A549 (cell line): ENCODE measurements at places on chromosomes 1 and 21. TPM values are rescaled to one million over a fixed set of nuclear protein-coding genes. Genes with fewer than 3 reads are reported as not detected.

The MRPL55 gene
- 74.2 to 80.0 TPM (median 75.6 TPM) in 3 replicates for polyA plus RNA-seq

GRCh38 chr1:69513601-69514000 is 54.1 kb upstream of the LRRC7 start:
- no peak for DNase-seq

- DNase-seq, result no peak
These were observed 55.0 kb downstream of the TRAF5 start for GRCh38 chr1:211381481-211382181.

- DNase-seq, result no peak
These were observed 47.5 kb upstream of the TDRD10 start for GRCh38 chr1:154454386-154455120.

GRCh38 chr1:119790451-119791198 is 20.6 kb downstream of the REG4 start:
- no peak for DNase-seq

DNA sequence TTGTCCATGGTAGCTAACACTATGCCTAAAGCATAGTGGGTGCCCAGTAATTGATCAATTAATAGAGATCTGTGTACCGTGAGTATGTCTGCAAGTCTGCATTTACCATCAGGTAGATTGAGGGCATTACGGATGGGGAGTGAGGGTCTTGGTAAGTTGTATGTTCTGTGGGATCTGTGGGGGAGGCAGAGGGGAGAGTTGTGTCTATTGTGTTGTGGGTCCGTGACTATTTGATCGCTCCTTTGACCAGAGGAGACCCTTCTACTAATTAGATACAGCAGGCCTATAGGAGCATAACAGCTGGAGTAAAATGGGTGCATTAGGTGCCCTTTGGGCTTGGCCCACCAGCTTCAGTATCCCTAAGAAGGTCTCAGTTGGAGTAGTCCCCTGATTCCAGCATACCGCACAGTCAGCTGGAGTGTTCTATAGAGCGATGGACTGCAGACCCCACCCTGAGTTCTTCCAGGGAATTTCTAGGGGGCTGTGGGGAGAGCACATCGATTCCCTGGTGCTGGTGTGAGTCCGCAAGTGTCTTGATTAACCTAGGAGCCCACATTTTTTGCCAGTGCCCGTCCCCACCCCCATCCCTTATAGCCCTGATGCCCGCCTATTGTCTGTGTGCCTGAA is 55.9 kb downstream of the RHBG start:
- DNase-seq, result no peak

The TNFRSF18 gene
- not detected in 3 replicates for polyA plus RNA-seq

- no peak for DNase-seq
These were observed 12.3 kb upstream of the SDC3 start for GRCh38 chr1:30920827-30921226.

- no peak for DNase-seq
These were observed 11.3 kb downstream of the C1orf105 start for GRCh38 chr1:172431721-172432192.

DNA sequence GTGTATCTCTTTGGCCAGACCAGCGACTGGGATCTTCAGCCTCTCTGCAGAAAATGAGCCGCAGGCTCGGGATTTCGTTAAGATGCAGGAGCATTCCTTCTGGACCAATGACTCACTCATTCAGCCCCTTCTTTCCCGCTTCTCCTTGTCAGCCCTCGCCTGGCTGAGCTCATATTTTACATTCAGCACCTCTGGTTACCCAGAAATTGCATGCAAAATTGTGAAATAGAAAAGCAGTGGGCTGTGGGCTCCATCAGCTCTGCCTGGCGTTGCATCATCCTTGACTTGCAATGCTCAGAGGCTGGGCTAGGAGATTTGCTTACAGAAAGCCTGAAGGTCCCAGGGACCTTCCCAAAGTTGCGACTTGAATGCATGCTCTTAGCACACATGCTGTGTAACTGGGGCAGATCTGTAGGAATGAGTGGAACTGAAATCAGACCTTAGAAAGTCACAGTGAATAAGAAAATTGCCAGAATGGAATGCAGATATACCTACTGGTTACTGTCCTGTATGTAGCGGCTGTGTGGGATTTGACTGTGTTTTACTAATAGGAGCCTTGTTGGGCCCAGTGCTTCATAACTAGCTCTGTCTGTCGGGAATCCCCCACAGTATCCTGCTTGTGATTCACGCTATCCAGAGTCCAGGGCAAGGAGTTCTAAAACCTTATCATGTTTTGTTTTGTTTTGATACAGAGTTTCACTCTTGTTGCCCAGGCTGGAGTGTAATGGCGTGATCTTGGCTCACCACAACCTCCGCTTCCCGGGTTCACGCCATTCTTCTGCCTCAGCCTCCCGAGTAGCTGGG is 444.8 kb downstream of the KIF26B start:
- no peak for DNase-seq

The HP1BP3 gene
- 159 to 181 TPM (median 169 TPM) in 3 replicates for polyA plus RNA-seq

The B3GALT2 gene
- polyA plus RNA-seq, result not detected in 3 replicates

DNA sequence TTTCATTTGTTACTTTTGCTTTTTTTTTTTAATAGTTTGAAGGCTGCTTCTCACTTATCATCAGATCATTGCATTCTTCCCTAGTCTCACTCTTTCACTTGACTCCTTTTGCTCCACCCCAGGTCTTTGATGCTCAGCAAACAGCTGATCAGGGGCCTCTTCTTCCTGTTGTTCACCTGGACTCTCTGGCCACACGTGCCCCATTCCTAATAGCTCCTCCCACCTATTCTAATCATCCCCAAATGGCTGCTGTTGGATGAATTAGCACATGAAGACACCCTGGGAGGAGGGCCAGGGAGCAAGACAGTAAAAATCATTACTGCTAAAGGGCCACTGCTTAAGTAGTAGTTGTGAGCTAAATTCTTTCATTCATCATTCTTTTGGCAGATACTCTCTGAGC is 119.5 kb downstream of the MAB21L3 start:
- no peak for DNase-seq

The ZBTB7B gene
- polyA plus RNA-seq, result 24.7 to 30.7 TPM (median 29.0 TPM) in 3 replicates

GRCh38 chr1:8858112-8858668 is 20.3 kb downstream of the ENO1 start:
- DNase-seq, result no peak

The ACTN2 gene
- polyA plus RNA-seq, result not detected in 3 replicates

GRCh38 chr1:53697721-53698383 is 41.1 kb downstream of the GLIS1 start:
- no peak for DNase-seq

DNA sequence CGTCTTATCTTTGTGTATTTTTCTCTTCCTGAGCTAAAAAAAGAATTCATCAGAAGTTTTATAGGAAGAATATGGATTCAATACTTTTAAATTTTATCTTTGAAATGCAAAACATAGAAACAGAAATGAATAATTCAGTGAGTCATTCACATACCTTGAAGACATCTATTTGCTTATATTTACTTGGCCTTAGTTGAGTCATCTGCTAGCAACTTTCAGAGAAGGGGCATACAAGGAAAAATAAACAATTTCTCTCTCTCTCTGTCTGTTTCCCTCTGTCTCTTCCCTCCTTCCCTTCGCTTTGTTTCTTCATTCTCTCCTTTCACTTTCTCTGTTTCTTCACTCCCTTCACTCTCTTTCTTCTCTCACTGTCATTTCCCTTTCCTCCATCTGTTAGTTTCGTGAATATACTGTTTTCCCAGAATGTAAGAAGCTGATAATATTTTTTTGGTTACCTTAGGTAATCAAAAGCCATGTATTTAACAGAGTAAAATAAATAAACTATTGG is 477.2 kb downstream of the BRINP3 start:
- peak; percentile 65 for DNase-seq

GRCh38 chr1:210132582-210132981 is 100.0 kb upstream of the SERTAD4 start:
- DNase-seq, result peak; percentile 16

GRCh38 chr1:240092301-240093119 is 827 bp downstream of the FMN2 start:
- DNase-seq, result peak; percentile 73

GRCh38 chr1:103336408-103336807 is 189.1 kb upstream of the RNPC3 start:
- no peak for DNase-seq

GRCh38 chr1:6081901-6082300 is 36.2 kb downstream of the KCNAB2 start:
- DNase-seq, result no peak

The ARHGEF2 gene
- 21.3 to 21.5 TPM (median 21.5 TPM) in 3 replicates for polyA plus RNA-seq

The RSPO1 gene
- polyA plus RNA-seq, result 0.05 to 0.12 TPM in 2 of 3 replicates, not detected in the other

- no peak for DNase-seq
These were observed 40.4 kb downstream of the MPZL1 start for GRCh38 chr1:167762061-167762746.

The RRP1 gene
- 26.3 to 29.5 TPM (median 28.2 TPM) in 3 replicates for polyA plus RNA-seq

DNA sequence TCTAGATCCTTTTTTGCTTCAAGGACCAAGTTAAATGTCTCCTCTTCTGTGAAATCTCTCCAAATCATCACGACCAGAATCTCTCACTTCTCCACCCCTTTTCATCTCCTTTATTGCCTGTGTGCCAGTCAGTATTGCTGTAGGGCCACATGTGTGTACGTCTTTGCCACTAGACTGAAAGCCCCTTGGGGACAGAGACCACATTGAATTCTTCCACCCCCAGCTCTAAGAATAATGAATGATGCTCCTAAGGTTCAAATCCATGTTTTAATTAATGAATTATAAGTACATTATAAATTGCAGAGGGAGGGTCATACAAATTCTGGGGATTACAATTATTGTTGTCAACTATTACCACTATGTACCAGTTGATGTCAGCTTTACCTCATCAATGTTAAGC is 343.8 kb downstream of the USP25 start:
- no peak for DNase-seq

DNA sequence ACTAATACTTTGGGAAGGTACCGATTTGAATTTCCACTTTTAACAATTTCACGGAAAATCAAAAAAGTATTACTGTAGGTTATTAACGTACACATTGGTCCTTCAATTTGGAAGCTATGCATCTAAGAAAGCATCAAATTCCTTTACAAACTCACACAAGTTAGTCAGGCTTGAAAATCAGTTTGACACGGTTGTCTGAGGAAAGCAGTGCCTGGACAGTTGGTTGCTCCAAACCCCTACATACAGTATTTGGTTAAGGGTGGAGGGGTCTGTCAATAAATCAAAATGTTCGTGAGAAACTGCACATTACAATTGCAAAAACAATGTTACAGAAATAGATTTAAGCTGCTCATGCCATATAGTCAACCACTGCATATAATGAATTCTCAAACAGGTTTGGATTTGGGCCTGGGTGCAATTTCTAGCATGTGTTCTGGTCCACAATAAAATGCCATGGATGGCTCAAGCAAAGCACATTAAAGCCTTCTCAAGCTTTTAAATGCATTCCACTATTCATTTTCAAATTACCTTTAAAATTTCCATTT is 19.9 kb upstream of the RBM34 start:
- no peak for DNase-seq

DNA sequence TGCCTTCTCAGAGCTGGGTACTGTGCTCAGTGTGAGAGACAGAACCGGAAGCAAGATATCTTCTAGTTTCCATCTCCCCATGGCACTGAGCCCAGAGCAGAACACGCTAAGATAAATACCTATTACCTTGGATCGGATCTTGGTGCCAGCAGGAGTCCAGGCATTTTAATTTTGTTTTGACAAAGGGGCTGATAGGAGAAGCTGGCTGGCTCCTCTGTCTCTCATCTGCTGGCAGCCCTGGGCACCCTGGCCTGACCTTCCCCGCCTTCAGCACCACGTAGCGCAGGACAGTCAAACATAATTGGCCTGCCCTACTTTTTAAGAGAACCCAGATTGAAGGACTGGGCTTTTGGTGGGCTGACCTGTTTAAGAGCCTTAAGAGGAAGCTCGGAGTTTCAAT is 160.7 kb upstream of the KLHDC7A start:
- no peak for DNase-seq

The NFASC gene
- polyA plus RNA-seq, result 0.39 to 0.51 TPM (median 0.45 TPM) in 3 replicates

DNA sequence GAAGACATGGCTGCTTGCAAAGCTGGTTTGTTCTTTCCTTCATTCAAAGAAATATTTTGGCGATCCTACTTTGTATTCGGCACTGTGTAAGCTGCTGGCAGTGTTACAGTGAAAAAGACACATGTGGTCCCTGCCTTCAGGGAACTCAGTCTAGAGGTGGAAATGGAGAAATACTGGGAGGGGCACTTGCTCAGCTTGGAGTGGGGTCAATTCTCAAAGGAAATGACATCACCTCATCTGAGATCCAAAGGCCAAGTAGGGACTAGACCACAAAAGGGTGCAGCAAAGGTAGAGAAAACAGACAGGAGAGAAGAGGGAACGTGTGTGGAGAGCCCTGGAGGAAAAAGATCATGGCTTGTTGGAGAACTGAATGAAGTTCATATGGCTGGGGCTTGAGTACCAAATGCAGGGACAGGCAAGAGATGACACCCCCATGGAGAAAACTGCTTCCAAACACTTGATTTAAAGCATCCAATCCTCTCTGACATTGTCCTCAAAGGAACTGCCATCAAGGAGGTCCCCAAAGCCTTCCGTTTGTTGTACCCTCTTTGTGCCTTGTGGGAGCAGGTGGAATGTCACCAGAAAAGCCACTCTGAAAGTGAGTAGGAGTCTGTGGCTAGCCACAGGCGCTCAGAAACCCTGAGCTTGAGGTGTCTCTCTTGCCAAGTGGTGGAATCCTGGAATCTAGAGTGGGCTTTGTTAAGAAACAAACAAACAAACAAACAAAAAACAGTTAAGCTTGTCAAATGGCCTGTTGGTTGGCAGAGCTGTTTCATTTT is 48.3 kb upstream of the TDRD10 start:
- DNase-seq, result no peak

The CLDN17 gene
- polyA plus RNA-seq, result not detected in 3 replicates

The CA14 gene
- polyA plus RNA-seq, result not detected in 3 replicates

DNA sequence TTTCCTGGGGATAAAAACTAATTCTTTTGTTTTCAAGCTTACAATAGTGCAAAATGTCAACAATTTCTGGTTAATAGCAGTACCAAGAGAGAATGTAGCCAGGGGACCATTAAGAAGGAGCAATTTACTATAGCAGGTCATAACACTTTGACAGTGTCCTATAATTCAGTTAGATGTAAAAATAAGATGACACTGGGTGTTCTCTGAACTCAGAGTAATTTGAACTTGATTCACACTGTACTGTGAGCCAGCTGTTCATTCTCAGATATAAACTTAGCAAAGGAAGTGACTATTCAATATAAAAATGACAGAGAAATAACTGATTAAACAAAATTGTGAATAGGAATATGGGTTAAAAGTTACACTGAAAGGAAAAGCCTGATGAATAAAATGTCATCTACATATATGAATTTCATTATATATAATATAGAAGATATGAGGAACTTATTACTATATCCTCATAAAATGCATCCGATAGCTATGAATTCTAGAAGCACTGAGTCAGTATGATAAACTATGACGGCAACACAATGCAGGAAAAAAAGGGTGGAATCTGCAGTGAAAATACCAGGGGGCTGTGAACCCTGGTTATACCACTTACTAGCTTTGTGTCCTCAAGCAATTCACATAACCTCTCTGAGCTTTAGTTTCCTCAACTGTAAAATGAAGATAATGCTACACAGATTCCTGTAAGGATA is 135.9 kb downstream of the ACBD6 start:
- no peak for DNase-seq

- no peak for DNase-seq
These were observed 65.6 kb downstream of the RGSL1 start for GRCh38 chr1:182515556-182515955.

GRCh38 chr1:200903793-200904192 is 9.1 kb downstream of the INAVA start:
- DNase-seq, result no peak

GRCh38 chr21:34907461-34908418 is 141.4 kb downstream of the RUNX1 start:
- DNase-seq, result no peak

The LIPI gene
- polyA plus RNA-seq, result not detected in 3 replicates
